Stimulated activated CD8-positive, alpha-beta memory T cell treated with anti-CD3 and anti-CD28 coated beads, Interleukin-15, amount 100 ng/mL, for 24 hours (primary cell): ENCODE measurements at places on chromosomes 12 and 14.

GRCh38 chr14:42517806-42518500 is 911.3 kb downstream of the LRFN5 start:
- no peak for DNase-seq

DNA sequence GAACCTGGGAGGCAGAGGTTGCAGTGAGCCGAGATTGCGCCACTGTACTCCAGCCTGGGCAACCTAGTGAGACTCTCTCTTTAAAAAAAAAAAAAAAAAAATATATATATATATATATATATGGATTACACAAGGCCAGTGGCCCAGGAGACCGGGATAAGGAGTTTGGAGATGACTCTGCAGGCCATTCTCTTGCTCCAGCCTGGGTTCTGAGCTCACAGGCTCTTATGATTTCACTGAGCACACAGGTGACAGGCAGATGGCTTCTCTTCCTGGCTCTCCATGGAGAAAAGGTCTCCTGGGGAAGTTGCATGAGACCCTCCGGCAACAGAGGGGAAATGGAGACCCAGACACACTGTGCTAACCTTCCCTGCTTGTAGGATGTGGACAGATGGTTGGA is 98.7 kb upstream of the VASH1 start:
- no peak for DNase-seq

GRCh38 chr12:101039848-101040531 is 170.0 kb downstream of the SLC5A8 start:
- DNase-seq = no peak

- DNase-seq = no peak
Observed at GRCh38 chr12:46676396-46676795, 149.4 kb downstream of the SLC38A4 start.

DNA sequence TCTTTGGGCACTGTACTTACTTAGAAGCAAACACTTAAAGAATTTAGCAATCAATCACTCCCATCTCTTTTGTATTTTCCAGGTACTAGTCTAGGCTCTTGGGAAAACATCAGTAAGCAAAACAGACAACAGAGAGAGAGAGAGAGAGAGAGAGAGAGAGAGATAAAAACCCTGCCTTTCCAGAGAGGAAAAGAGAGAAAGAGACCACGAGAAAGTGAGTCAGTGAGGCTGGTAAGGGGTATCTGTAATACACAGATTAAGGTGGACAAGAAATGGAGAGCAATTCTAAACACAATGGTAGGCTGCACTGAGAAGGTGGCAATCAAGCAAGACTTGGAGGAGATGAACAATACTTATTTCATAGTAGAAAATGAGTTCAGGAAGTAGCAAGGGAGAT is 119.9 kb upstream of the OVCH1 start:
- DNase-seq = no peak

DNA sequence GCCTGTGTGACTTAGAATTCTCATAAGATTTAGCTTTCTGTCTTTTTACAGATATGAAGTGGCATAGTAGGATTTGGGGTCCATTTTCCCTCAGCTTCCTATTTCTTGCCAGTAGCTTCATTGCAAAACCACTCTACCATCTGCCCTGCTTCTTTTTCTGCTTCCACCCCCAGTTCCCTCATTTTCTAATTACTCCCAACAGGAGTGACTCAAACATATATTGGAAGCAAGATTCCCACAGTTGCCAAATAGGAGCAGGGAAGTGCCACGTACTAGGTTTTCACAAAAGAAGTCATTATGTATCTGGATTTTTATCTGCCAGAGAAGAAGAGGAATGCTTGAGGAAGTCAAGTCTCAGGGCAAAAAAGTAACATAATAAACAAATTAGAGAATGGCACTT is 64.1 kb downstream of the ANO4 start:
- DNase-seq = no peak
